ENCODE measurements at places on chromosomes 5 and 9. TPM values are rescaled to one million over a fixed set of nuclear protein-coding genes. Genes with fewer than 3 reads are reported as not detected.

Gene ORM1
- not detected for total RNA-seq

Gene SHC3
- total RNA-seq = not detected

Gene SPINK6
- total RNA-seq = not detected

Gene STOM
- 48.1 TPM for total RNA-seq

Gene SVEP1
- total RNA-seq = not detected

DNA sequence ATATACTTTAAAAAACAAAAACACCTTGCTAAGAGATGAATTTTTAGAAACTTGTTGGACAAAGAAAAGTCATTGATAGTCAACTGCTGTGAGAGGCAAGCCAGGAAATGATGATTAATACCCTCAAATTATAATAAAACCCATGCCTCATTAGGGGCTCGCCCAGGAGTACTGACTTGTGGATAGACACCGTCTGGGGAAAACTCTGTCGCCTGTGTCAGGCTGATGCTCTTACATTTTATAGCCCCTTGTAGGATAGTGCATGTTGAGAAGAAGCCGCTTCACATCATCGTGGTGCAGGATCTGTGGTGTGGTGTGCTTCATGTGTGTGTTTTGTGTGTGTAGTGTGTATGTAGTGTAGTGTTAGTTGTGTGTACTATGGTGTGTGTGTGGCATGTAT lies 39.1 kb downstream of the SYK start:
- DNase-seq = no peak

- no peak for DNase-seq
Observed at GRCh38 chr5:76766746-76767145, 50.8 kb downstream of the F2R start.

GRCh38 chr5:18403941-18404438 lies 769.7 kb downstream of the TAF11L14 start:
- no peak for DNase-seq
